ENCODE measurements at places on chromosomes 12 and 14. TPM values are rescaled to one million over a fixed set of nuclear protein-coding genes. Genes with fewer than 3 reads are reported as not detected.

Gene MYF5
- not detected for total RNA-seq

Gene FAM222A
- 42.9 TPM for total RNA-seq

Gene VASH1
- total RNA-seq, result 27.7 TPM

Gene GPR84
- not detected for total RNA-seq

Gene SLCO1C1
- total RNA-seq, result not detected

Gene FITM1
- total RNA-seq, result 136 TPM

Gene SPX
- 1.5 TPM for total RNA-seq

Gene BBOF1
- 7.6 TPM for total RNA-seq

Gene ESPL1
- total RNA-seq, result 7.8 TPM

Gene PLEK2
- 1.8 TPM for total RNA-seq

Gene B4GALNT3
- 39.2 TPM for total RNA-seq

Gene SIX4
- total RNA-seq, result 25.0 TPM

Gene TMPRSS12
- not detected for total RNA-seq

Gene OR6C75
- total RNA-seq, result not detected

Gene TMEM63C
- total RNA-seq, result 0.74 TPM
